ENCODE measurements at places on chromosomes 3 and 15. TPM values are rescaled to one million over a fixed set of nuclear protein-coding genes. Genes with fewer than 3 reads are reported as not detected.
A peak's percentile ranks its signal among the peaks of the same experiment; 100 is the strongest.

DNA sequence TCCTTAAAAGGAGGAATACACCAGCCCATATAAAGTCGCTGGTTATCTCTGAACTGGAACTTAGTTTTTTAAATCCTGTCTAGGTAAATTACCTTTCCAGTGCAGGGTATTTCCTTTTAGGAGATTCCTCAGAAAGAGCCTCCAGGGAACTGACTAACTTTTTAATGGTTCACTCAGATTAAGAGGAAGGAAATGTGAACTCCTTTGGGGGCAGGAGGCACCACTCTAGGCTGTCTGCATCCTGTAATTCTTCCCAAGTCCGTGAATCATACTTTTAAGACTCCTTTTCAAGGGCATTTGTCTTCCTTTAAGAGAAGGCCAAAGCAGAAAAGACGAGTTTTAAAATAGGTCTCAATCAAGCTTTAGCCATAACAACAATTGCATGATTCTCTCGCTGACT lies 871.2 kb upstream of the NR2F2 start:
- no peaks in the 10 kb centered on the region for H3K27me3 ChIP-seq
- no peak for DNase-seq
- H3K36me3 ChIP-seq: no peaks in the 10 kb centered on the region
- H3K27ac ChIP-seq: no peak overlapping the region
- H3K4me3 ChIP-seq: no peak overlapping the region
- H3K4me1 ChIP-seq: no peaks in the 10 kb centered on the region

GRCh38 chr15:93252780-93253179 lies 163.8 kb upstream of the RGMA start:
- no peaks in the 10 kb centered on the region for H3K27me3 ChIP-seq
- DNase-seq: no peak
- no peak overlapping the region for H3K27ac ChIP-seq
- H3K4me3 ChIP-seq: no peak overlapping the region
- H3K4me1 ChIP-seq: no peaks in the 10 kb centered on the region
- no peaks in the 10 kb centered on the region for H3K36me3 ChIP-seq

Gene SLITRK3
- not detected for polyA plus RNA-seq

Gene LYZL4
- polyA plus RNA-seq: not detected

Gene P2RY12
- polyA plus RNA-seq: 0.42 TPM

- no peaks in the 10 kb centered on the region for H3K36me3 ChIP-seq
- no peak overlapping the region for H3K27ac ChIP-seq
- H3K4me1 ChIP-seq: peaks cover 5% of the 10 kb centered on the region
- no peaks in the 10 kb centered on the region for H3K27me3 ChIP-seq
Observed at GRCh38 chr3:99013777-99014315, 112.4 kb upstream of the DCBLD2 start.

Gene CGGBP1
- polyA plus RNA-seq: 57.3 TPM

GRCh38 chr15:45377609-45378148 lies 665 bp downstream of the GATM start:
- DNase-seq: peak; percentile 29
- peaks cover 4% of the 10 kb centered on the region for H3K27me3 ChIP-seq
- H3K36me3 ChIP-seq: no peaks in the 10 kb centered on the region
- H3K27ac ChIP-seq: no peak overlapping the region
- peak overlapping the region; percentile 2 for H3K4me3 ChIP-seq

DNA sequence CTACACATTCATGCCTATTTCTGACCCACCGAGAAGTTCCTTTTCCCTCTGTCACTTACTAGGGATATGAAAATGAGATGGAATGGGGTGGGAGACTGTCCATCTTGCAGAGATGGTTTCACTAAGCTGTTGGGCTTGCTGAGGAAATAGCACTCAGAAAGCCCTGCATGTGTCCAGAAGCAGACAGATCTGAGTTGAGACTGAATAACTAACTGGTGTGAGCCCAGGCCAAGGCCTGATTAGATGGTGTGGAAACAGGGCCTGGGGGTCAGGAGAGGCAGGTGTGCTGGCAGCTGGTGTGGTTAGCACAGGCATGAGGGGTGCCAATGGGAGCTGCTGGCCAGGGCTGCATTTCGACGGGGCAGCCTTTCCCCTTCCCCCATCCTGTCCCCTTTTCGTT lies 72.1 kb downstream of the CLSTN2 start:
- no peaks in the 10 kb centered on the region for H3K27me3 ChIP-seq
- H3K27ac ChIP-seq: no peak overlapping the region
- no peak overlapping the region for H3K4me3 ChIP-seq
- no peak for DNase-seq

DNA sequence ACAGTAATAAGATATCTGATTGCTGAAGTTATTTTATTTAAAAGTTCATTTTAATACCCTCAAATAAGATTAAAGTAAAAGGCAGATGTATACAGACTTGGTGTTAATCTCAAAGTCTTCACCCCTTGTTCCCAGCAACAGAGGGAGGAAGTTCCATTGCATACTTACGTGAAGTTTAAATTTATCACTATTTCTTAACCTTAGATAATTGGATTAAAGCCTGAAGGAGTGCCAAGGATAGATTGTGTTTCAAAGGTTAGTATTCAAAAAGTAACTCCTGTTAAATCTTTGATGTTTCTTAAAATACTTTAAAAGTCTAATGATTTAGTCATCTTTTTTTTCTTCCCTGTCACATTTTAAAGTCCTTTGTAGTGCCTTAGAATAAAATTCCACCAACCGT lies 39.3 kb downstream of the ATP1B3 start:
- no peaks in the 10 kb centered on the region for H3K4me1 ChIP-seq
- no peaks in the 10 kb centered on the region for H3K27me3 ChIP-seq
- no peak overlapping the region for H3K27ac ChIP-seq
- peaks cover 3% of the 10 kb centered on the region for H3K36me3 ChIP-seq

Gene TMC3
- polyA plus RNA-seq: not detected

DNA sequence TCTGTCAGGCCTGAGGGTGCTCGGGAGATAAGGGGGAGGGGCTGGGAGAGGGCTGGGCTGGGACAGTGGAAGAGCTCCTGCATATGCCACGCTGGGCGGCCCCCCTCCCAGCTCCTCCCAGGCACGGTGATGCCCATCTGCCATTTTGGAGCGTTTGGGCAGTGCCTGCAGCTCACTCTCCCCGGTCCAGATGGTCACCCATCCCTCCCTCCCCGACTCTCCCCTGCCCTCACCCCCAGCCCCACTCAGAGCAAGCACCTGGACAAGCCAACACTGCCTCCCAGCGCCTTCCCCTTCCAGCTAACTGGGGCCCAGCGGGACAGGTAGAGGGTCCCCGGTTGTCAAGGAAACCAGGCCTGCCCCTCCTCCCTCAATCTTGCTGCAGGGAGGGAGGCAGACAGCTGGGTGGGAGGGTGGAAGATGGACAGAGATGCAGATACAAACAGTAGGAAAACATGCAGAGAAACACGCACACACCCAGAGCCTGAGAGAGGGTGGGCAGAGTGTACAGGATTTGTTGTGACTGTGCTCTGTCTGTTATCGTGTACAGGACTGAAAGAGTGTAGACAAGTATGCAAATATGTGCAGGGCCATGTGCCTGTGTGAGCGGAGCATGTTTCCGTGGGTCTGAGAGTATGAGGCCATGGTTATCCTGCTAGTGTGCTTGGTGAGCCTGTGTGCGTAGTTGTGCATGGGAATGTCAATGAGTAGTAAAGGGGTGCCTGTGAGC lies 17.5 kb upstream of the CORO2B start:
- H3K27ac ChIP-seq: no peak overlapping the region
- DNase-seq: no peak
- H3K4me3 ChIP-seq: no peak overlapping the region
- H3K27me3 ChIP-seq: peaks cover 13% of the 10 kb centered on the region

GRCh38 chr15:85750319-85751290 lies 44.1 kb downstream of the KLHL25 start:
- DNase-seq: no peak
- no peaks in the 10 kb centered on the region for H3K27me3 ChIP-seq
- no peaks in the 10 kb centered on the region for H3K36me3 ChIP-seq
- no peak overlapping the region for H3K27ac ChIP-seq

Gene DISP2
- polyA plus RNA-seq: 0.13 TPM

DNA sequence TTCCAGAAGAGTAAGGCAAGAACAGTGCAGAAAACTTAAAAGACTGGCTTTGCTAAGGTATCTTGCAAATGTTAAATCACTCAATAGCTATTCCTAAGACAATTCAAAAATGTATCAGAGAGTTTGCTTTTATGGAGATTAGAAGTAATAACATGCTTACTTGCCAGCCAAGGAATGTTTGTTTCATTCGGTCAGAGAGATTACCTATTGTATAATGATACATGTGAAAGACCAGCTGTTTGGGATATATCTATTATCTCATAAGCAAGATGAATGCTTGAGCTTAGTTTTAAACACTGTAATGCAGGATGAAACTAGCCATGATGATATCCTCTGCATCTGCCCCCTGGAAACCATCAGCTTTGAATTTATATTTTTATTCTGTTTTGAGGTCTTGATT lies 70.7 kb downstream of the MAP2K5 start:
- DNase-seq: no peak
- no peak overlapping the region for H3K27ac ChIP-seq
- H3K36me3 ChIP-seq: peaks cover 4% of the 10 kb centered on the region
- no peak overlapping the region for H3K4me3 ChIP-seq

Gene SLCO2A1
- polyA plus RNA-seq: not detected

Gene P3H2
- polyA plus RNA-seq: not detected

Gene CLCN2
- 6.1 TPM for polyA plus RNA-seq

DNA sequence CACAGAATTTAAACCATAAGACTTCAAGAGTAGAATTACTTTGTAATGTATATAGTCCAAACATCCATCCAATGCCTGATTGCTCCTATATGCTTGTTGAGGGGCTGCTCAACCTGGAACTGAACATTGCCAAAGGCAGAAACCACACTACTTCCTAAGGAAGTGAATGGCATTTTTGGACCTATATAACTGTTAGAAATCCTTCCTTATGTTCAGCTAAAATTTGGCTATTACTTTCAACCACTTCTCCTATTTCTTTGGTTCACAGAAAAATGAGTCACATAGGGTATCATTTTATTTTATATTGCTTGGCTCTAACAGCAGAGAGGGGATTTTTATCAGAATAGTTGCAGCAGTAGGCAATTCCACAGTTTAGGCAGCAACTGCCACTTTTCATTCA lies 342.1 kb downstream of the SLC9A9 start:
- no peaks in the 10 kb centered on the region for H3K4me1 ChIP-seq
- H3K27me3 ChIP-seq: no peaks in the 10 kb centered on the region
- no peak overlapping the region for H3K27ac ChIP-seq
- H3K4me3 ChIP-seq: no peak overlapping the region
- DNase-seq: no peak
- H3K36me3 ChIP-seq: no peaks in the 10 kb centered on the region

GRCh38 chr15:45863881-45864580 lies 229.2 kb downstream of the SQOR start:
- H3K36me3 ChIP-seq: no peaks in the 10 kb centered on the region
- no peak for DNase-seq
- no peak overlapping the region for H3K4me3 ChIP-seq
- no peaks in the 10 kb centered on the region for H3K27me3 ChIP-seq
- no peaks in the 10 kb centered on the region for H3K4me1 ChIP-seq
- no peak overlapping the region for H3K27ac ChIP-seq

DNA sequence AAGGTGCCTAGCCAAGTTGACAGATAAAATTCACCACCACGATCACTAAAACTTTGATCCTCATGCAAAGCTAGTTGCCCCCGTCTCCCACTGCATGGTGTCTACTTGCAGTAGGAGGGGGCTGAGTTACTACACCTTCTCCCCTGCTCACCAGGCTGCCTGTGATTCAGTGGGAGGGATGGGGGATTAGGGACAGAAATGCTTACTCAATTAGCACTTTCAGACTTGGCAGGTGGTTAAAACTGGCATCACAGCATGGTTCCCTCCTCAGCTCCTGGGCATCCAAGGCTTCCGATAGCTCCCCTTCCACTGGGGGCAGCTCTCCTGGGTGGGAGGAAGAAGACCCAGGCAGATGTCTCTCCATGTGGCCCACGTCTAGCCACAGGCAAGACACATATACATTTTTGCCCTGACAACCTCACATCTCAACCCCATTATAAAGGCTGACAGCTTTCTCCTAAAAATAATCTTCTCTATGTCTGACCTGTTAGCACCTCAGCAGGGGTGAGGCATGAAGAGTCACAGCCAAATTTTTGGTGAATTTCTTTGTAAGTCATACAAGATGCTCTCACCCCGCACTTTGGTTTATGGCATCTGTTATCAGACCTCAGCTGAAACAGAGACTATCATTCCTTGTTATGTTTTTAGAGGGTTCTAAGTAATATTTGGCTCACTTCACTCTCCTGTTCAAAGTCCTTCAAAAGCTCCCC lies 369.0 kb downstream of the SV2B start:
- H3K27me3 ChIP-seq: no peaks in the 10 kb centered on the region
- no peaks in the 10 kb centered on the region for H3K36me3 ChIP-seq
- H3K4me1 ChIP-seq: no peaks in the 10 kb centered on the region
- no peak overlapping the region for H3K27ac ChIP-seq

GRCh38 chr3:128205558-128206145 lies 52.4 kb downstream of the EEFSEC start:
- peaks cover 3% of the 10 kb centered on the region for H3K36me3 ChIP-seq
- H3K27me3 ChIP-seq: no peaks in the 10 kb centered on the region
- no peak for DNase-seq
- no peak overlapping the region for H3K27ac ChIP-seq

DNA sequence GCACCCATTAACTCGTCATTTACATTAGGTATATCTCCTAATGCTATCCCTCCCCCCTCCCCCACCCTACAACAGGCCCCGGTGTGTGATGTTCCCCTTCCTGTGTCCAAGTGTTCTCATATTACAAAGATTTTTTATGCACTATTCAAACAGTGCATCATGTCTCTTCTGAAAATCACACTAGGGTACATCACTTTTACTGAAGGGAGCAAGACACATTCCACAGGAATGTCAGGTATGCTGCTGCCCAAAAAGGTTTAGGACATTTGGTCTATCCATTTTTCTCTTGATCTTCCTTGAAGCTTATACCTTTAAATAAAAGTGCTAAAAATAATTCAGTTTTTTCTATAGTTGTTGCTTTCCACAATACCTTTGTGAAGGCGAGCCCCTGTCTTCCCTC lies 9.2 kb upstream of the EPHA3 start:
- H3K36me3 ChIP-seq: no peaks in the 10 kb centered on the region
- no peaks in the 10 kb centered on the region for H3K4me1 ChIP-seq
- DNase-seq: no peak
- no peak overlapping the region for H3K27ac ChIP-seq
- H3K4me3 ChIP-seq: no peak overlapping the region

Gene ZMYND10
- polyA plus RNA-seq: 2.4 TPM

DNA sequence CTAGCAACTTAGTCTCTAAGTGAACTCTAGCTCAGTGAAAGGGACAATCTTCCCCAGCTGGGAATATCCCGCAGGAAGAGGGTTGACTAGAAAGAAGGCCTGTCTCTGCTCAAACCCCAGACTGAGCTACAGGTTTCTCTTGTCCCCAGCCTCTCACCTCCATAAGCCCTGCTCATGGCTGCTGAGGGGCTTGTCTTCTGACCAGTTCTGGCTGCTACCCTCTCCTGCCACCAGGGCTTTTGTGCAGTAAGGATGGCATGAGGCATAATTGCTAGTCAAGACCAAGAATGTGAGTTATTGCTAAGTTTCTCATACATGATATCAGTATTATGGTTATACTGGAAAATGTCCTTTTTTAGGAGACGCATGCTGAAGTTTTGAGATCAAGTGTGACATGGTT lies 21.3 kb downstream of the WDR53 start:
- no peak for DNase-seq
- no peak overlapping the region for H3K27ac ChIP-seq
- H3K27me3 ChIP-seq: no peaks in the 10 kb centered on the region
- no peaks in the 10 kb centered on the region for H3K36me3 ChIP-seq
- no peak overlapping the region for H3K4me3 ChIP-seq

GRCh38 chr3:25461946-25462345 lies 33.9 kb downstream of the RARB start:
- no peaks in the 10 kb centered on the region for H3K36me3 ChIP-seq
- H3K27ac ChIP-seq: no peak overlapping the region
- H3K4me1 ChIP-seq: no peaks in the 10 kb centered on the region

GRCh38 chr3:80734920-80735319 lies 967.1 kb upstream of the ROBO1 start:
- H3K4me3 ChIP-seq: no peak overlapping the region
- H3K27me3 ChIP-seq: no peaks in the 10 kb centered on the region
- no peaks in the 10 kb centered on the region for H3K36me3 ChIP-seq
- no peaks in the 10 kb centered on the region for H3K4me1 ChIP-seq
- DNase-seq: no peak
